ENCODE measurements at places on chromosomes 12 and 14. TPM values are rescaled to one million over a fixed set of nuclear protein-coding genes. Genes with fewer than 3 reads are reported as not detected.

- no peak for DNase-seq
Observed at GRCh38 chr12:10182354-10183049, 3.7 kb downstream of the TMEM52B start.

GRCh38 chr12:83793616-83794015 lies 1106.9 kb downstream of the TMTC2 start:
- no peak for DNase-seq

GRCh38 chr14:70773182-70773862 lies 36.0 kb downstream of the MAP3K9 start:
- no peak for DNase-seq

GRCh38 chr12:77940567-77940966 lies 109.9 kb downstream of the NAV3 start:
- peak; percentile 63 for DNase-seq

DNA sequence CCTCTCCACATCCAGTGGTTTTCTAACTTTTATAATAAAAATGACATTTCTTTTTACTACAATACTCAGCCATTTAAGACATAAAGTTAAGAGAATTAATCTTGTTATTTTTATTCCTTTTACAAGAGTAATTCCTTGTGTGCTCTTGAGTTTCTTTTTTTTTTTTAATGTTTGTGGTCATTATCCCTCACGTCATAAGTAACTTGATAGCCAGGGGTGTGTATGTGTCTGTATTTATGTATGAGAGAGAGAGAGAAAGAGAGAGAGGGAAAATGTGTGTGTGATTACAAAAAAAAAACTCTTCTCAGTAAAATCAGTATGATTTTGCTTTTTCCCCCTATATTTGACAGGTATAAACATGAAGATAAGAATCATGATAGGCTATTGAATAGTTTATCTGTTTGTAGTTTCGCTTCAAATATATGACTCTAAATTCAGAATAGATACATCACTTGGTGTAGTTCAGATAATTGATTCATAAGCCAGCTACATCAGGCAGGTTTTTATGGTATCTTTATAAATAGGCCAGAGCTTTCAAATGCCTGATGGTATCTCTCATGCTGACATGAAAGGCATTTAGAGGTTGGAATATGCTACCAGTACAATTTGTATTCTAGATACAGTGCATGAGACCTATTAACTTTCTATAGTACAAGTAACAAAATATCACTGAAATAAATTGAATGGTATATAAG lies 34.9 kb downstream of the RERGL start:
- DNase-seq, result no peak

BEGAIN gene
- 0.20 TPM for total RNA-seq

MEG3 gene
- total RNA-seq, result 4.8 TPM

Data from lung microvascular endothelial cell (primary cell).